ENCODE measurements at places on chromosomes 6 and 20.

DNA sequence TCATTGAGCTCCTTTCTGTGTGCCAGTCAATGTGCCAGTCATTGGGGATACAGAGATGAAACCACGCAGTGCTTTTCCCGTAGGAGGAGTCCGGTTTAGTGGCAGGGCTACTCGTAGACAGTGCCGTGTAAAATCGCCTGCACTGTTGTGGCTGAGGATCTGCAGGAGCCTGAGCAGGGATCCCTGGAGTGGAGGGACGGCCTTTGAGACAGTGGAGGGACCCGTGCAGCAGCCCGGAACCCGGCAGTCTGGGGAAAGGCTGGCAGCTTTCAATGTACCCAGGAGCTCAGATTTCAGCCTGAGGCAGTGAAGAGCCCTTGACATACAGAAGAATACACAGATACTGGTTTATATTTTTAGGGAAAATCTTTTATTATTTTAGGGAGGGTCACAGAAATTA lies 203.3 kb downstream of the ARID1B start:
- no peak for DNase-seq

DNA sequence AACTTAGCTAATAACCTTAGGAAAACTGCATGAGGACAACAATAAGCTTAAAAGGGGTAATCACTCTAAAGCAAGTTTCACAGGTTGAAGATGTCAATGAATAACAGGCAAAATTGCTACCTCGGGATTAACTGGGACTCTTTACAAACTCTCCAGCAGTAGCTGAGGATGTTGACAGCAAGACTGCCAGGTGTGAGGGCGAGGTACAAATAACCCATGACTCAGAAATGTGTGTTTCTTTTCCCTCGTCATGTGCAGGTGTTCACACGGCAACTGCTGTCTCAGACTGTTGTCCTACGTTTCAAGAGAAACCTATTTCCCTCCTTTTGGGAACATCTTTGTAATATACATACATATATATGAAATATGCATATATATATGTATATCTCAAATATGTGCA lies 15.9 kb downstream of the BCAS1 start:
- no peak for DNase-seq

DNA sequence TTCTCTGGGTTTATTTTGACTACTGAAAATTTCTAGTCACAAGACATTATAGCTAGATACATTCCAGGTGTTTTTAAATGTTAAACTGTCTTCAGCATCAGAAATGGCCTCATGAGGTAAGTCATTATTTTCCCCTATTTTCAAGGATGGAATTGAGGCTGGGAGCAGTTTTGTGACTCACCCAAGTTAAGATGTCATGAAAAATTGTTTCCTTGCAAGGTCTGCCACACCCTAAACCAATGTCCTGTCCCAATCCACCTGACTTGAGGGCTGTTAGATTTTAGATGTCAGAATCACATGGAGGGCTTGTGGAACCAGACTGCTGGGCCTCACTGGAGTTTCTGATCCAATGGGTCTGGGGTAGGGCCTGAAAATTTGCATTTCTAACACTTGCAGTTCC lies 16.9 kb downstream of the SLC22A3 start:
- no peak for DNase-seq

DNA sequence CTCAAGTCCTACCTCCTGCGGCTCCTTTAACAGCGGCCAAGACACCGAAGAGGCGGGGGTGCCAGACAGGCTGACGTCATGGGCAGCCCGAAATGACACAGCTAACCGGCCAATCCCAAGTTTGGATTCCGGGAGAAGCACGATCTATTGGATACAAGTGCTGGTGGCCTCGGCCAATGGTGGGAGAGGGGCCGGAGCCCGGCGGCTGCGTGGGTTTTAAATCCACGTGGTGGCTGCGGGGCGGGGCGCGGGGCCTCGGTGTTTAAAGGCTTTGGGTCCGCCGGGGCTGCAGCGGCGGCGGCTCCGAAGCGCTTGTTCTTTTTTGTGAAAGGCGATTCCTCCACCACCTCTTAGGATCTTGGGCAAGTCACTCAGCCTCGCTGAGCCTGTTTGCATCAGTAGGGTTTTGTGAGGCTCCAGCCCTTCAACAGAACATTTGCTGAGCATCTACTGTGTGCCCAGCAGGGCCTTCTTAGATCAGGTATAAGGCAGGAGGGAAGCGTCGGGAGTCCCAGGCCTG lies 8.7 kb upstream of the PMEPA1 start:
- peak; percentile 94 for DNase-seq

DNA sequence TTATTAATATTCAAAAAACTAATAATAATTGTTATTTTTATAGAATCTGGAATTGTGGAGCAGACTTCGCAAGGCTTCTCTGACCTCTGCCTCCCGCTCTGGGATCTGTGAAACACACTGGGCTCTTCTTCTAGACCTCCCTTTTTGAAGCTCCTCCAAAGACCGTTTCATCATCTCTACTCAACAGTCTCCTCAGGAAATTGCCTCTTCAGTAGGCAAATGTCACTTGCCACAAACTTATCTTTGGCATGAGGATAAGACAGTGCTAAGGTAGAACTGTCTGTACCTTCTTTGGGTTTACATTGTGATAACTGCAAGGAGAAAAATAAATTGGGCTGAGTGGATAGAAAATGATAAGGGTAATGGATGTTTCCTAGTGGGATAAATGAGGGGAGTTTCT lies 2.3 kb upstream of the MAS1L start:
- DNase-seq, result no peak

DNA sequence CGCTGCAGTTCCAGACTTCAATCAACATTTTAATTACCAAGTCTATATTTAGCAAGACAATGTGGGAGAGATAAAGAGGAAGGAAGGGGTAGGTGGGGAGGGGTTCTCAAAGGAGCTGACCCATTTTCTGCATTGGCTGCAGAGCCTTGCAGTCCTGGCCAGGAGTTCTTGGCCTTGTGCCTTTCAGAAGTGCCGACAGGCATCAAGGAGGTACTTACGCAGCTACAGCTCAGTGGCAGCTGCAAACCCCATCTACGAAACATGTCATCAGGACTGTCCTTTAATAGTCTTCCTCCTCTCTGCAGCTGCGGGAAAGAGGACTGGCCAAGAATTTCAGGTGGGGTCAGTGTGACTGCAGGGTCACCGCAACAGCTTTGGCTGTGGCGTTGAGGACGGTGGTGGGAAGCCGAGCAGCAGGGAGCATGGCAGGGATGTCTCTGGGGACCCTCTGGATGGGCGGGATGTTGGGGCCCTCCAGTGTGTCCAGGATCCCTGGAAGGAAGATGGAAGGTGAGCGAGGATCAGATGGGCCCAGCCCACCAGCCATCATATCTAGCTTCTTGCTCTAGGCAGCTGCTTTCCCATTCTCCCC lies 1.8 kb upstream of the LRRC73 start:
- DNase-seq, result no peak

DNA sequence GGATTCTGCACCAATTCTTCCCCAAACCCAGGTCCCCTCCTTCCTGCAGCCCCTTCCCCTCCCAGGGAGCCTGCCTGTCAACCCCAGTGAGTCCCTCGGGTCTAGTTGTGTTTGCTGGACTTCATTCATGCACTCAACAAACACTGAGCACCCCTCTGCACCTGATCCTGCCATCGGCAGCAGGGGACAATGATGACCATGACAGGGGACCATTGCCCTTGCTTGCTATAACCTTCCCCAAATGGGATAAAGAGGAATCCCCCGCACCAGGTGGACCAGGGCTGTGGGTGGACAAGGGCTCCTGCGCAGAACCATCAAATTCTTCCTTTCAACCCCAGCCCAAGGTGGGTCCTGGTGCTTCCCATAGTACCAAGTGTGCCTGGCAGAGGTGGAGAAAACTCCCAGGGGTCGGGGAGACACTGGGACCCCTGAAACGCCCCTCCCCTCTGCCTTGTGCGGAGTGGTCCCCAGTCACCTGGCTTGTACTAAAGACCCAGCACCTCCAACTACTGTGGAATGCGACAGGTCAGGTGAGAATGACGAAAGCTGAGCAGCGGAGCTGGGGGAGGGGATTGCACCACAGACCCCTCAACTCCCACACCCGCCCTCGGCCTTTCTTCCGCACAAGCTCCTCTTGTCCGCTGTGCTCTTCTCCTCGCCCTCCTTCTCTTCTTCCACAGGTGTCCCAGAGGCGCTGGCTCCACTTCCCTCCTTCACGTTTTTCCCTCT lies 119.9 kb upstream of the ZNF217 start:
- DNase-seq, result no peak

DNA sequence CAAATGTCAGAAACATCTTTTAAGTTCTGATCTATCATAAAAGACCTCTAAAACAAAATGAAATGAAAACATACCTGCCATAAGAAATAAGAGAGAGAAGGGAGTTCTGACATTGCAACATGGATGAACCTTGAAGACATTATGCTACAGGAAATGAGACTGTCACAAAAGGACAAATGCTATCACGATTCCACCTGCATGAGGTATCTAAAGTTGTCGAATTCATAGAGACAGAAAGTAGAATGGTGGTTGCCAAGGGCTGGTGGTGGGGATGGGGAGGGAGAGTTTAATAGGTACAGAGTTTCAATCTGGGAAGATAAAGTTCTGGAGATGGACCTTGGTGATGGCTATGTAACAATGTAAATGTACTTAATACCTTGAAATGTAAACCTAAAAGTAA lies 3.3 kb downstream of the EZR start:
- no peak for DNase-seq

GRCh38 chr6:152118678-152119077 lies 311.2 kb downstream of the ESR1 start:
- DNase-seq, result no peak

GRCh38 chr20:57940868-57941522 lies 231.2 kb upstream of the PMEPA1 start:
- no peak for DNase-seq

DNA sequence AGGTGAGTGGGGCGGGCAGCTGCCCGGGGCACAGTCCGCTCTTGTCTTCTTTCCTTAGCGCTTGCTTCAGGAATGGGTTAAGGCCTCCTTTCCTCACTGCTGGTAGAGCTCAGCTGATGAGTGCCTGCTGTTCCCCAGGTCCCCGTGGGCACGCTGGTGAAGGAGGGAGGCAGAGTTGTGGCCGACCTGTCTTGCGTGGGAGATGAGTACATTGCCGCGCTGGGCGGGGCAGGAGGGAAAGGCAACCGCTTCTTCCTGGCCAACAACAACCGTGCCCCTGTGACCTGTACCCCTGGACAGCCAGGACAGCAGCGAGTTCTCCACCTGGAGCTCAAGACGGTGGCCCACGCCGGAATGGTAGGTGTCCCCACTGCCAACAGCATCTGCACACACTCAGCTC lies 15.7 kb downstream of the MTG2 start:
- no peak for DNase-seq

DNA sequence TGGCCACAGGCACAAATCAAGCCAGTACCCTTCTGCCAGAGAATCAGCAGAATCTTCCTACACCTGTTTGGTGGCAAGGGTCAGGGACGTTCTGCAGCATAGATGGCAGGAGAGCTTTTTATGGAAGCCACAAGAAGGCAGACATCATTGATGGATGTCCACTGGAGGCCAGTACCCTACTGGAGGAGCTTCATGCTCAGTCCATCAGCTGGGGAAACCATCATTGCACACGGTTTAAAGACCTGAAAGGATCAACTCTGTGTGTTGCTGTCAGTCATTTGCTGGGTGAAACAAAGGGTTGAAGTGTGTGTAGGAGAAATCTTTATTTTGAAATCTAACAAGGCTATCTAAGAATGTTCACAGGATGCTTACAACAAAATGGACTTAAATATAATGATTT lies 158.9 kb upstream of the SASH1 start:
- DNase-seq, result no peak

- no peak for DNase-seq
Measured at GRCh38 chr6:28803337-28803709, 120.5 kb downstream of the TRIM27 start.

- peak; percentile 76 for DNase-seq
Measured at GRCh38 chr6:56954403-56955170, at the start of gene BEND6. BEND6 (plus strand) TSS chr6:56955107; CDS start chr6:56981811, 26,704 bp downstream.

DNA sequence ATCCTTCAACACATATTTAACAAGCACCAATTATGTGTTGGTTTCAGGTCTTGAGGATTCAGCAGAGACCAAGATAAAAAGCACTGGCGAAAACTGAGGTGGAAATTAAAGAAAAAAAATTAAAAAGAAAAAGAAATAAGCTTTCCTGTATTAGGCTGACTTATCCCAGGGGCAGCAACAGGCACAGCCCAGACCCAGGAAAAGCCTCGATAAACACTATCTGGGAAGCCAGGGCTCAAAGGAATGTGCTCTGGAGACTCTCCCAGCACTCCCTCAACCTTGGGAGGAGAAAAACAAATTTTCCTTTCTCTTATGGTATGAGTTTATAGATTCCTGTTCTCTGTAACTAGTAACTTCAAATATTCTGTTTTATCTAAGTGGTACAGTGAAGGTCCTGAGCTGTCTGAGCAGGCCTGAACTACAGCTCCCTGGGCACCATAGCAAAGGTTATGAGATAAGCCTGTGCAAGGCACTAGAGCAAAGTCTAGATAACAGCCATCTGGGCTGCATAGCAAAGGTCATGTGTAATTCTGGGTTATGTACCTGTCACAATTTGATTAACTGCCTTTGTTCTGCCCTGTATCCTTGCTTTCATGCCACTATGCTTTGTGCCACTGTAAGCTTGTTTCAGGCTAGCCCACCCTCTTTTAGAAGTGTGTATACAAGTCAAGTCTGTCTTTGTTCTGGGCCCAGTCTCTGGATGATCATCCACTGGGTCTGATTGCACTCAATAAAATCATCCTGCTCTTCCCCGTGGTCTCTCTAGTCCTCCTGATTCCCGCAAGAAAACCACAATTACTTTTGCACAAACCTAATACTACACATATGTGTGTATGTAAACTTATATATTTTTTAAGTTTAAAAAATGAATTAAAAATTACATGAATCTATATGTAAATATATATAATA lies 54.0 kb downstream of the IL22RA2 start:
- DNase-seq, result no peak

DNA sequence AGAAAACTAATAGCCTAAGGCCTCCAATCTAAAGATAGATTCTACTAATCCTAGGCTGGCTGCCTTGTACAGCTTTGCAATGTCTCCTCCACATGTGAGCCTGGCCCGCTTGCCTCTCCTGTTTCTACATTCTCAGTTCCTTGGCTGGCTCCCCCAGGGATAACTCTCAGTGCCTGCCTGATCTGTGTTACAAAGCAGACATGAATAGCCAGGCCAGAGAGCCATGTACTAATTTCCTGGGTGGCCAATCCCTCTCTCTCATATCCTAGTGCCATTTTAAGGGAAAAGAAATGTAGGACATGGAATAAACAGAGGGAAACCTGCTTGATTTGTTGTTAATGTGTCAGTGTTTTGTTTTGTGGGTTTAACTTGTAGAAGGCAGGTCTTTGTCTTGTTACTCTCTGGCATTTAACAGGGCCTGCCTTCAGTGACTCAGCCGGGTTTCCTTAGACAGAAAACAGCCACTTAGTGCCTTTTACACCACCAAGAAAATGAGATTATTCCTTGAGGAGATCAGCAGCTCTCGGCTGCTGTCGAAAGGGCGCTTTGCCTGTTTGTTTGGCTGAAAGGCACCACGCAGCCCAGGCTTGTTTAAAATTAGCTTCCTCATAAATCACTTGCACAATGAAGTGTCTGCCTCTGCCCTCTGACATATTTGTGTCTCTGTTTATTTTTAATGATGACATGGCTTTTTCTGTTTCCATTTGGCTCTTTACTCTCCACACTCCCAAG lies 702.7 kb downstream of the MAFB start:
- no peak for DNase-seq

- DNase-seq, result no peak
Measured at GRCh38 chr6:152293404-152293803, 343.8 kb downstream of the SYNE1 start.

Data from occipital lobe (tissue), 3 donors.